ENCODE measurements at places on chromosomes 12 and 14.
A peak's percentile ranks its signal among the peaks of the same experiment; 100 is the strongest.

DNA sequence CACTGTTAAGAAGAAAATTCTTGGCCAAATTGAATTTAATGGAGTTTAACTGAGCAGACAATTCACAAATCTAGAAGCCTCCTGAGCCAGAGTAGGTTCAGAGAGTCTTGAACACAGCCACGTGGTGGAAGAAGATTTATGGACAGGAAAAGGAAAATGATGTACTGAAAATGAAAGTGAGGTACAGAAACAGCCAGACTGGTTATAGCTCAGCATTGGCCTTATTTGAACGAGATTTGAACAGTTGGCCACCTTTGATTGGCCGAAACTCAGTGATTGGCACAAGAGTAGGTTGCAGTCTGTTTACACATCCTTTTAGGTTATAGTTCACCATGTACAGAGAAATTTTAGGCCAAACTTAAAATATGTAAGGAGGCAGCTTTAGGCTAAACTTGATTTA is 9.9 kb downstream of the OAS2 start:
- DNase-seq, result peak; percentile 57

DNA sequence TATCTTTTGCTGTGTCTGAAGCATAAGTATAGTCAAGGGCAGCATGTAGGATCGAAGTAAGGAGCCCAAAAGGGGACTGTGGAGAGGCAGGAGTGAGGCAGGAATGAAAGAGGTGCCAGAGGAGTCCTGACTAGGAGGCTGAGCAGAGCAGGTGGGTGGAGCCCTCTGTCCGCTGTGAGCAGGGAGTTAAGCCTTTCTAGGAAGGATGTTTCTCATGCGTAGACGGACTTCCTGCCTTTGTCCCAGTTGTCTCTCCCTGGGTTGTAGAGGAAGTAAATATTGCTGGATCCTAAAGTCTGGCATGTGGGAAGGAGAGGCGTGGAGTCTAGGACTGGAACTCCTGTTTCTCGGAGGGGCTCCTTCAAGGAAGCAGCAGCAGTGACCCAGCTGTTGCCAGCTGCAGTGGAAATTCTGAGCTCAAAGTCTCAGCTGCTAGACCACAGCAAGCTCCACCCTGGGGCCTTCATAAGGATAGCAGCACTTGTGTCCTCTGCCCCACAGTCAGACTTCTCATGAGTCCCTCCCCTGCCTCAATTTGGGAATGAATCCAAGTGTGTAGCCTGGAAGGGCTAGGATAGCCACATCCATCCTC is 44.0 kb downstream of the RBMS2 start:
- peak; percentile 57 for DNase-seq

DNA sequence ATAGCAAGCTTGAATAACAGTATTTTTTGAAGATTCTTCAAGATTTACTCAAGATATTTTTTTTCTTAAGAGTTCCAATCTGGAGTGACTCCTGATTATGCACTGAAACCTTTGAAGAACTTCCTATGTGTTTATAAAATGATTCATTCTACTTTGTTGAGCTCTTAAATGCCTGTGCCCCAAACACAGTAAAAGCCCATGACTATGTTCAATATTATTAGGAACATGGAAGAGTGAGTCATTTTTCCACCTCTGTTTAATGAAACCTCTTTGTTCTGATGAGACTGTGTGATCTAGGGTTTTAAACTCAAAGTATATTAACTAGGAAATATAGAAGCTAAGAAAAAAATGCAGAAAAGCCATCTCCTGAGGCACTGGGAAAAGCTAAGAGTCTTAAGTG is 415.0 kb upstream of the FBXO33 start:
- DNase-seq, result no peak

DNA sequence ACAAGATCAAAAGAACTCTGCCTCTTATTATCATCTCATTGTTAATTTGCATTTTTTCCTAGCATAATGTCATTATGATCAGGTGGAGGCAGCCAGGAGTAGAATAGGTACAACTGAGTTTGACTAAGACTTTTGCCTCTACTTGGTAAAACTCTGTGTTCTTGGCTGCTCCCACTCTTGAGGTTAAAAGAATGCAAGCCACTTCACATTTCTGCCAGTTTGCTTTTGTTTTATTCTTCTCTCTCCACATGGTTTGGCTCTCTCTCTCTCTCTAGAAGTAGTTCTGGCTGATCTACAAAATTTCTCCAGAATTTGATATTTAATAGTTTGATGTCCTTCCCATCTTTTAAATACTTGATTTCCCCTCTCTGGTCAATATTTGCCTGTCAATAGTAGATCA is 170.7 kb upstream of the E2F7 start:
- no peak for DNase-seq

DNA sequence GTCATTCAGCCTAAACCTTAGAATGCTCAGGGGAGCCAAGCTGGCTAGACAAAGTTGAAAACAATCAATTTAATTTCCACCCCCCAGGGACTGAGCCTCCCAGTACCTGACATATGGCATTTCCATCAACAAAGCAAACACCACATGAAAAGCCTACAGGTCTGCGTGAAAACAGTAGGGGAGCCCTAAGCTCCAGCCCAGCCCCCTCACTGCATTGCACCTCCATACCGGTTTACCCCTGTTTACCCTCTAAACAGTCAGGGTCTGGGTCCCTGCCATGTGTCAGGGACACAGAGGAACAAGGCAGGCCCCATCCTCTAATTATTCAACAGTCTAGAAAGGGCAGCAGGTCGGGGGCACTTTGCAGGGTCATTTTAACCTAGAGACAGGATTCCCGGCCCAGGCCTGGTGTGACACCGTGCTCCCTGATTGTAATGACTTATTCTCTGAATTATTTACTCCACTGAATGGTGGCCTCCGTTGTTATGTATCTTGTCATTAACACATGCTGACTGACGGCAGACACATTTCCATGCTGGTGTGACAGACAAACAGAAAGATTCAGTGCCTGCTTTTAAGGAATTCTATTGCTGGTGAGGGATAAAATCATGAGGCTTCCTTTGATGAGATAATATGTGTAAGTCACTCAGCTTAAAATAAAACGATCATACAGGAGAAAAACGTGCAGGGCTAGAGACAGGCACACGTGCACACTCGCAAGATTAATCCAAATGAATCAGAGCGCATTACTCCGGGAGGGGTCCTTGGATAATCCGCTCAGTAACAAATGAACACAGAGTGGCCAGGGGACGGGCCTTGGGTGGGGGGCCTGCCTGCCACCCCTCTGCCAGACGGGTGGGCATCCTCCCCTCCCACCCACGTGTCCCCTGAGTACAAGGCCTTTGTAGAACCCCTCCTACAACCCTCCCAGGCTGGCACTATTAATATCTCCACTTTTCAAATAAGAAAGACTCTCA is 23.2 kb downstream of the CCDC88C start:
- DNase-seq, result no peak

GRCh38 chr14:26463136-26463535 is 134.7 kb downstream of the NOVA1 start:
- no peak for DNase-seq

GRCh38 chr12:97452839-97453238 is 9.8 kb upstream of the RMST start:
- no peak for DNase-seq

DNA sequence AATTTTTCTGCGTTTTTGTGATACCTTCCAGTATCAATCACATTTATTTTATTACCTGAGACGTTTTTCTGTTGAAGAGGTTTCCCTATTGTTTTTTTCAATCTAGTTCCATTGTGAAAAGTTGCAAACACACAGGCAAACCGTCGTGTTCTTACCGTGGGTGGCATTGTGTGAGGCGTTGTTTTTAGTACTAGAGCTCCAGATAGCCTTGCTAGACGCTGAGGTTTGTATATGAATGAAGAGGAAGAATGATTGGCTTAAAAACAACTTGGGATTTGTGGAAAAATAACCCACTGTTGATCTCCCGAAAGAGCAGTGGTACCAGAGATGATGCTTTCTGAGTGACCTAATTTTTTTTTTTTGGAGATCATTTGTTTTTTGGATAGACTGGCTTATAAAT is 1.0 kb downstream of the SOCS4 start:
- DNase-seq, result no peak

DNA sequence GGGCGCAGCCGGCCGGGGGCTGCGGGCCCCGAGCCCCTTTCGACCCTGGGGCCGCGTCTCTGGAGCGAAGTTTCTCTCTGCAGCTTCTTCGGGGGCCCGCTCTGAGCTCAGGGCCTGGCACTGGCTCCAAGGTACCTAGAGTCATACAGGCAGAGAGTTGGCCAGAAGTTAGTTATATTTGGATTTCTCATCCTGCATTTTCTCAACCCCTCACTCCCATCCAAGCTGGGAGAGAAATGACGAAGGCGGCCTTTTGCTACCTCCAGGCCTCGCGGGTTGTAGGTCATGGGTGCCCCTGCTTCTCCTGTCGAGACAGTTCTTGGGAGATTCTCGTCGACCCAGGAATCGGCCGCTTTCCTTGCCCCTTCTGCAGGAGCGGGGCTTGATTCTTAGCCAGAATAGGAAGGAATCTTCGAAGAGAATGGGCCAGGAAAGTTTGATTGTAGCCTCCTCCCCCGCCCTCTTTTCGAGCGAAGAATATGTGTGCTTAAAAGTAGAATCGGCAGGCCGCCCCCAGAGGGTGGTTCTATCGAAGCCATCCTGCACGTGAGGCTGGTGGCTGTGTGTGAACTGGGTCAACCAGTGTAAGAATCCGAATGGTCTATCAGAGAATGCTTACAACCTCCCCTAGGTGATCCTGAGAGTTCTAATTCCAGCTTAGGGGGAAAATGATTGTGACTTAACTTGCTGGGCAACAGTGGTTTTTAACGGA is 785 bp downstream of the MLEC start:
- DNase-seq, result peak; percentile 47

GRCh38 chr12:110108309-110109036 is 15.7 kb upstream of the IFT81 start:
- no peak for DNase-seq

DNA sequence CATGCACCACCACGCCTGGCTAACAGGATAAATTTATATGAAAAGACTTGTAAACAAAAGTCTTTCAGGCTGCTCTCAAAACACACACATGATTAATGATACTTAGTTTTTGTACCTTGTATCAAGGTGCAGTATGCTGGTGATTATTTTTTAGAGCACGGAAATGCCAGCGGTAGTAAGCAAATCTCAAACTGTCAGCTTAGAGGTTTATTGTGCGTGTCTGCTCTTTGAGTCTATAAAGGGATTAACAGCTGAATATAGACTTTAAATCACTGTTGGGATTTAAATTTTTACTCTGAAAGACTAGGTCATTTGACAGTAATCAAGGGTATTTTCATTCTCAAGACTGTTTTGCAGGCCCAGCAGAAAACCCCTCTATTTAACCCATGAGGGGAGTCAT is 50.5 kb downstream of the PLEKHA5 start:
- DNase-seq, result no peak

- DNase-seq, result no peak
These were observed 5.7 kb downstream of the PTHLH start for GRCh38 chr12:27966870-27967269.

- DNase-seq, result no peak
These were observed 20.1 kb upstream of the TMED10 start for GRCh38 chr14:75196468-75196867.

DNA sequence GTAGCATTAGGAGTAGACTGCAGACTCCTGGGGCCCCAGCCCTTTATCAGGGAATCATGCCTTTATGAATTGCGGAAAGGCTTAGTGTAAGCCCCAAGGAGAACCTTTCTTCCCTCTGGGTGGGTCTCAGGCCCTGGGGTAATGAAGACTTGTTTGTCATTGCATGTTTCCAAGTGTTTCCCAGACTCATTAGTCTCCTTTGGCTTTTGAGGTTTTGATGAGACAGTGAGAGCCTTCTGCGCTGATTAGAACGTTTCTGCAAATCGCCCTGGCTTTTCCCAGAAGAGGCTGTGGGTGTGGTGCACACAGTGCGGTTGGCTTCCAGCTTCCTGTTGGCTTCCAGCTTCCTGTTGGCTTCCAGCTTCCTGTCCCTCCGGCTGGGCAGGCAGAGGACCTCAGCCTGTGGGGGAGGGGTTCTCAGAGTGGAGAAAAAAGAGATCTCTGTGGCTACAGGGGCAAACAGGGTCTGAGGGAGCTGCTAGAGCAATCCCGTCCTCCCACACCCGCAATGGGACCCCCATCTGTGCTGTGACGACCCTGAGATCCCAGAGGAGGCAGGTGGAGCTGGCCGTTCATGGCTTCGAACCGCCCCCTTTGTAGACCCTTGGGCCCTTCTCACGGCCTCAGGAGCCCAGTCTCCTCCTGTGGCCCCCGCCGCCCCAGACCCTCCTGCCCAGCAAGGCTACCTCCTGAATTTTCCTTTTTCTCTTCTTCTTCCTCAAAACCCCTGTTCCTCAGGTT is 42.1 kb downstream of the GPR68 start:
- DNase-seq, result no peak

- DNase-seq, result no peak
These were observed 261.8 kb downstream of the ATP23 start for GRCh38 chr12:58202933-58203718.

GRCh38 chr12:68367903-68368302 is 35.7 kb upstream of the MDM1 start:
- DNase-seq, result no peak

DNA sequence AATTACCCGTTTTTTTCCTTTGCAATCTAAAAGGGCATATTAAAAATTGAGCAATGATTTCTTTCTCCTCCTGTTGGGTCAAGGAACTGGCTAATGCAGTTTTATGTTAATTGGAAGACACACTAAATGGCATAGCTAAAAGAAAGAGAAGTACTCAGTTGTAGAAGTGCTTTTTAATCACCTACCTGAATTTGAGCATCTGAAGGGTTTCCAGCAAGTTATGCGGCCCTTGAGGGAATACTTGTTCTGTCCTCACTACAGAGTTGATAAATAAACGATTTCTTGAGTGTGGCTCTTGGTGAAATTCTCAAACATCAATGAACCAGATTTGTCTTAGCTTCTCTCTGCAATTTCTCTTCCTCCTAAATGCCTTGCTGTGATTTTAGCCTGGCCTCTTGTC is 184.1 kb upstream of the RPH3A start:
- no peak for DNase-seq

DNA sequence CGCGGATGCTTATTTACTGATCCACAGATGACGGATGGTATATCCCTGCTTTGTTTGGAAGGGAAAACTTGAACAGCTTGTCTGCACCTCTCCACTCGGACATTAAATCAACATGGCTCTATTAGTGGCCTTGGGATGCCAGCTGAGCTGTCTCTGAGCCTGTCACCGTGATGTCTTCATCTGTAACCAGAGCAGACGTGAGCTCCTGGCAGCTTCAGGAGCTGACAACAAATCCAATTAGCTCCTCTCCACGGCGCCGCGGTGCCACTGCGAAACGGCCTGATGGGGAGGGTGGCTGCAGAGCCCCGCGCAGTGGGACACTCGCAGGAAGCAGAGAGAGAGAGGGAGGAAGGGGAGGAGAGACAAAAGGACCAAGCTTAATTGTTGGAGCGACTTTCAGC is 112.3 kb downstream of the PAPOLA start:
- DNase-seq, result no peak

GRCh38 chr12:130170611-130171010 is 8.3 kb downstream of the FZD10 start:
- no peak for DNase-seq

- DNase-seq, result no peak
These were observed 70.8 kb downstream of the CCDC88C start for GRCh38 chr14:91346838-91347173.

- peak; percentile 28 for DNase-seq
These were observed 837 bp downstream of the COL2A1 start for GRCh38 chr12:48003226-48004052.

All from activated naive CD4-positive, alpha-beta T cell treated with anti-CD3 and anti-CD28 coated beads for 36 hours (primary cell).